ENCODE measurements at places on chromosomes 3 and 15.

GRCh38 chr15:75143738-75144334 lies 57.8 kb upstream of the C15orf39 start:
- DNase-seq = no peak

GRCh38 chr3:72768936-72769335 lies 79.3 kb downstream of the SHQ1 start:
- no peak for DNase-seq

DNA sequence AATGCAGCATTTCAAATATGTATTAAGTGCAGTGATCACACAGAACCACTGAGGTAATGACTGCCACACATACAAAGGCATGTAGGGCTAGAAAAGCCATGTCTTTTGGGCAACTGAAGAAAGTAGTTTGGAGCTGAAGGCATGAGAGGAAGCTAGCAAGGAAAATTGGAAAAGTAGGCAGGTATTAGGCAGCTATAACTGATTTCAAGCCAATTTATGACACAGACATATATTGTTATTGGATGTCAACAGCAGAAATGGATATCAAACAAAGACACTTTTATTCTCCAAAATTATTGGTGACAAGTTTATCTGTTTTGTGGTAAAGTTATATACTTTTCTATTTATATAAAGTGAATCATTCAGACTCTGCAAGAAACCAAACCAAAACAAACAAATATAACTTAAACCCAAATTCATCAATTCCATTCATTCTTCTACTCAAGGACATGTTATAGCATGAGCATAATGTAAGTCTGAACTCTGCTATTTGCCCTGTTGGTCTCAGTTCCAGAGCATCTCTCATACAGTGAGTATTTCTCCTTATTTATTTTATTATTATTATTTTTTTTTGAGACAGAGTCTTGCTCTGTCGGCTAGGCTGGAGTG lies 307.4 kb upstream of the COL8A1 start:
- no peak for DNase-seq

DNA sequence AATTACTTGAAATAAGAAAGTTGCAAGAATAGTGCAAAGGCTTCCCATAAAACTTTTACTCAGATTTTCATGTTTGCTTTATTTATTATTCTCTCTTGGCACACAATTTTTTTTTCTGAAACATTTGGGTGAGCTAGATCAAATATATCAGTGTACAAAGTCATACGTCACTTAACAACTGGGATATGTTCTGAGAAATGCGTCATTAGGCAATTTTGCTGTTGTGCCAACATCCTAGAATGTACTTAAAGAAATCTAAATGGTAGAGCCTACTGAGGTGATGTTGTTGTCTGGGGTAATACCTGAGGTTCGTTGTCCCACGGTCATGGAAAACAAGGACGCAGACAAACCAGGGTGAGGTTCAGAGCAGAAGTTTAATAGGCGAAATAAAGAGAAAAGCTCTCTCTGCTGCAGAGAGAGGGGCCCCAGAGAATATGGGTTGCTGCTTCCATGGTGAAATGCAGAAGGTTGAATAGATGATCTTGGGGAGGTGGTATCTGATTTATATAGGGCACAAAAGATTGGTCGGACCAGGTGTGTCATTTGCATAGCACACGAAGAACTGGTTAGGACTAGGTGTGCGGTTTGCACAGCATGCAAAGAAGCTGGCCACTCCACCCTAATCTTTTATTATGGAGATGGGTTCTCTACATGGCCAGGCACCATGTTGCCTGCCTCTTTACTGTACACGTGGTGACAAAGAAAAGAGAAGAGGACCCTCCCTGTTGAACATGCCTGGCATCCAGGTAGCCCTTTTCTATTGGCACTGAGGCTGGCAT lies 8.8 kb upstream of the GRAMD1C start:
- DNase-seq = no peak

- no peak for DNase-seq
These were observed 651.4 kb upstream of the NECTIN3 start for GRCh38 chr3:110420158-110420641.

GRCh38 chr15:33226559-33227181 lies 32.2 kb upstream of the FMN1 start:
- peak; percentile 50 for DNase-seq

- no peak for DNase-seq
These were observed 33.3 kb downstream of the GLB1 start for GRCh38 chr3:33063651-33064051.

DNA sequence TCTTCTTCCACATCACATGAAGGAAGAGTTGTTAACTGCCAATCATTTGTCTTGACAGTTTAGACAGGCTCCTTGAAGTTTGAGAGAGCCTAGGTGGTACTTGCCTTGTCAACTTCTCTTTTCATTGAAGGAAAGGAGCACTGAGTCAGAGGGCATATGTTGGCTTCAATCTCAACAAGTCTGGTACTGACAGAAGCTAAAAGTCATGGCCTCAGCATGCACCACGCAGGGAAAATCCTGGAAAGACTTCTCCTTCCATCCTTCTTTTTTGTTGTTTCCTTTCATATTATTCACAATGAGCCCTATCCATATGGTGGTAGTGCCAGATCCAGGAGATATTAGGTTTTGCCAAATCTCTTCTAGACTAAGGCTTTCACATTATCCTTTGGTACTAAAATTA lies 1272.5 kb downstream of the ROBO1 start:
- no peak for DNase-seq

- no peak for DNase-seq
These were observed 241.9 kb upstream of the PEX5L start for GRCh38 chr3:180278583-180279188.

DNA sequence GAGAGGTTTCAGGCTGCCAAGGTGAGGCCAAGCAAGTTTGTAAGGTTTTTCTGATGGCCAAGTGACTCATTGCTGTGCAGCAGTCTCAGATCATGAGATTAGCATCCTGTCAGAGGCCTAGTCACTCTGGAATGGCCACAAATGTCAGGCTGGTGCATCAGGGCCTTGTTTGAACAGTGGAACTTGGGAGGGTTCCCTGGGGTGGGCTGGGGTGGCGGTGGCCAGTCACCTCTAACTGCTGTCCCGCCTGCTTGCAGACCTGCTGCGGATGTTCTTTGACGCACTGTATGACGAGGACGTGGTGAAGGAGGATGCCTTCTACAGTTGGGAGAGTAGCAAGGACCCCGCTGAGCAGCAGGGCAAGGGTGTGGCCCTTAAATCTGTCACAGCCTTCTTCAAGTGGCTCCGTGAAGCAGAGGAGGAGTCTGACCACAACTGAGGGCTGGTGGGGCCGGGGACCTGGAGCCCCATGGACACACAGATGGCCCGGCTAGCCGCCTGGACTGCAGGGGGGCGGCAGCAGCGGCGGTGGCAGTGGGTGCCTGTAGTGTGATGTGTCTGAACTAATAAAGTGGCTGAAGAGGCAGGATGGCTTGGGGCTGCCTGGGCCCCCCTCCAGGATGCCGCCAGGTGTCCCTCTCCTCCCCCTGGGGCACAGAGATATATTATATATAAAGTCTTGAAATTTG lies 2.8 kb upstream of the FAM131A start:
- no peak for DNase-seq

GRCh38 chr3:101865751-101866509 lies 16.6 kb downstream of the NFKBIZ start:
- no peak for DNase-seq

DNA sequence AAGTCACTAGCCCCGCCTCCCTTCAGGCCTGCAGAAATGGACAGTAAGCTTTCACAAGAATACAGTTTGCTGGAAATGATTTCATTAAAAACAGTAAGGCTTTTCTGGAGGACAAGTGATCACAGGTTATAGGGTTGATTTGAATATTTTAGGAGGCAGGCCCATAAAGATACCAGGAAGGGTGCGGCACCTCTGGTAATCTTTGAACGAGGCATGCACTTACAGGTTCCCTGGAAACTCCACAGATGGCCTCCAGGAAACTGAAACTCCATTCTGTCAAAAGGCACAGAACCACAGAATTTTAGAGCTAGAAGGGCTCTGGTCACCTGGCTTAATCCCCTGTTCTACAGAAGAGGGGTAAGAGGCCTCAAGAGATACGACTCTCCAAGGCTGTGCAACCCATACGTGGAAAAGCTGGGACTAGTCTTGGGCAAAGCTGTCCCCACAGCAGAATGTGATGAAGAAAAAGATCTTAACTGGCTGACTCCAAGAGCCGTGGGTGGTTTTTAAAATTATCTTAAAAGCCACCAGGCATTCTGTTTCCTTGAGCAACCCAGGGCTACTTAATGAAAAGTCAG lies 1.2 kb downstream of the STARD5 start:
- DNase-seq = no peak

- no peak for DNase-seq
These were observed 25.6 kb downstream of the HACD2 start for GRCh38 chr3:123559040-123559861.

DNA sequence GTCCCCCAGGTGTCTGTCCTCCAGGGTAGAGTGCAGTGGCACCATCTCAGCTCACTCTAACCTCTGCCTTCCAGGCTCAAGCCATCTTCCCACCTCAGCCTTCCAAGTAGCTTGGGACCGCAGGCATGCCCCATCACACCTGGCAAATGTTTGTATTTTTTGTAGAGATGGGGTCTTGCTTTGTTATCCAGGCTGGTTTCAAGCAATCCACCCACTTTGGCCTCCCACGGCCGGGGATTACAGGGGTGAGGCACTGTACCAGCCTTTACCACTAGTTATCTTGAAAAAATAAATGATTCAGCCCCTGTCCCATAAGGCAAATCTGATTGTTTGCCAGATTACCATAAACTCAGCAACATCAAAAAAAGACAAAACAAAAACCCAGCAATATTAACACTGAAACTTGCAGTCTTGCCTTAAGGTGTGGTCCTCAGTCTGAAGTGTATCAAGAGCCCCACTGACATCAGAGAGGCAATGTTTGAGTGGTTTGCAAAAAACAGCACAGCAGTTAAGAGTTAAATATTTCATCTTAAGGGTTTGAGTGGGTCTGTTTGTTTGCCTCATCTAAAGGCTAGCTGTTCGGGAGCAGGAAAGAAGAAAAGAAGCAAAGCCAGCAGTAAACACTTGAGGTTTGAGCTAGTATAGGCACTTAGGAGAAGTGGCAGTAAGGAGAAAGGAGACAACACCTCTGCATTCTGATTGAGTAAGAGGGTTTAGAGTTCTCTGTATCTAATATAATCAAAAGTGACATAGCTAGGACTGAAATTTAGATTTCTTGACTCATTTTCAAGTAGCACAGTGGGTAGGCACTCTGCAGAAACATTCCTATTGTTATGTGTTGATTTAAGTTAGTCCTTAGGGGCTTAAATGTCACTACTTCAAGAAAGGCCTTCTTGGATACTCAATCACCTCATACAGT lies 26.3 kb upstream of the EDEM1 start:
- peak; percentile 3 for DNase-seq

DNA sequence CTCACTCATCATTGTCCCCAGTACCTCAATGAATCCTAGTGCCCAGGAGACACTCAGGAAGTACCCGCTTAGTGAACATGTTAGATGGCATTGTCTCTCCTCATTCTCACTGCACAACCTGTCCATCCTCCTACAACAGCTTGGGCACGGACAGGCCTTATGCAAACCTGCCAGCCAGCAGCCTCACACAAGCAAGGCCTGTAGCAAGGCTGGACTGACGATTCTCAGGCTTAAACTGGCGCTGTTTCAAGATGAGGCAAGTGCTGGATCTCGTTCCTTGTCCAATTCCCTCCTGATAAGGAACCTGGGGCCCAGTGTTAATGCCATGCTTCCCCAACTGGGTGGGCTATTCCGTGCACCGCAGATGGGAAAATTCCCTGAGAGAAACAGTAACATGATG lies 59.0 kb downstream of the CDCP1 start:
- no peak for DNase-seq

DNA sequence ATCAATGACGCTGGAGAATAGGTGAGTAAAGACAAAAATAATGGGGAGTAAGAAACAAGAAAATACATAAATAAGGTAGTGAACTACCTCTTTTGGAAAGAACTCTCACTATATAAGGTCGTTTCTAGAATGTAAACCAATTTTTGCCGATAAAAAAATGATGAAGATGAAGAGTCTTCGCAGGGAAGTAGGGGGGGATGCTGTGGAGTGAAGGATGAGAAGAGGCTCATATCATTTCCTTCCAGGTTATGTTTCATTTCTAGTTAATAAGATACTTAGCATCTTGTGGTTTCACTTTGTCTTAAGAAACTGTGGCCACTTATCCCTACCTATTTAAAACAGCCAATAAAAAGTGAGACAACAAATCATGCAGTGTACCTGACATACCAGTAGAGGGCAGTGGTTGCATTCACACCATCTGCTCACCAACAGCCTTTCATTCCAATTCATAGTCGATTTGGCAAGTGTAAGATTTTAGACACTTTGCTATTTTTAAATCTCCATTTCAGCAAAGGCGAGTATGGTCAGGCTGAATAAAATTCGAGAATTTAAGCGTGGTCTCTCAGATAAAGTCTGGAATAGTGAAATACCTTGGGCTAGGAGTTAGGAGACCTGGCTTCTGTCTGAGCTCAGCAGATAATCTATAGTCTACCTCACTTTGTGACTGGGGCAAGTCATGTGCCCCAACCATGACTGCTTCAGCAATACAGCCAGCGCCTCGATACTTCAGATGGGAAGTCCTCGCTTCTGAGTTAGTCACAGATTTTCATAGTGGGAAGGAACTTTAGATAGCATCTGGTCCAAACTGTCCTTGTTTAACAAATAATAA lies 28.9 kb upstream of the ICE2 start:
- no peak for DNase-seq

DNA sequence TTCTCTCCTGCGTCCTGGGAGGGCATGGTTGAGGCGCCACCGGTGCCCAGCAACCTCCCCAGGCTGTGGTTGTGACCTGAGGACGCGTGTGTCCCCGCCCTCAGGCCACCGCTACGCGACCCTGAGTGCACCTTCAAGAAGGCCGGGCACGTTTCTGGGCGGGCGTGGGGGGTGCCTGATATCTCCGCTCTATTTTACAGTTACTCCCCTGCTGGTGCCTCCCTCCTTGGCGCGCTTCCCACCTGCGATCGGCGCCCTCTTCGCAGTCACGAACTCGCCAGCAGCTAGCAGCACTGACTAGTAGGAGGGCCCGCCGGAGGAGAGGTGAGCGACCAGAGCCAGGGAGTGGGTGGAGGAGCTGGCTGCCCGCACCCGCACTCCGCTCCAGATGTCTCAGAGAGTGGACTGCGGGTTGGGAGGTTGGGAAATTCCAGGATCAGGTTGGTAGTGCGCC lies 43.2 kb upstream of the POLG start:
- DNase-seq = no peak

DNA sequence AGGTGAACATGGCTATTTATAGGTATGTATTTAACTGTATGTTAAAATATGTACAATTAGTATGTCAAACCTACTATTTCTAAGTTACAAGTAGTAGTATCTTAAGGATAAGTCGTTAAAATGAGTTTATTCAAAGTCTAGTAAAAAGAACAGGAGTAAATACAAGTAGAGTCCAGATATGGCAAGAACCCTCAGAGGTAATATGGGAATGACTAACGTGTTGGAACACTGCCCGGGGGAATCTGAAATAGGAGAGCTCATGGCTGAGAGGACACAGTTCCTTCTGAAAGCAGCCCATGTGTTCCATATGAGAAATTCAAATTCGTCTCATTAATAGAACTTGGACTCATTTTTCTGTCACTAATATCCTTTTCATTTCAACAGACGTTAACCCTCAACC lies 158.8 kb downstream of the CLSTN2 start:
- DNase-seq = no peak

DNA sequence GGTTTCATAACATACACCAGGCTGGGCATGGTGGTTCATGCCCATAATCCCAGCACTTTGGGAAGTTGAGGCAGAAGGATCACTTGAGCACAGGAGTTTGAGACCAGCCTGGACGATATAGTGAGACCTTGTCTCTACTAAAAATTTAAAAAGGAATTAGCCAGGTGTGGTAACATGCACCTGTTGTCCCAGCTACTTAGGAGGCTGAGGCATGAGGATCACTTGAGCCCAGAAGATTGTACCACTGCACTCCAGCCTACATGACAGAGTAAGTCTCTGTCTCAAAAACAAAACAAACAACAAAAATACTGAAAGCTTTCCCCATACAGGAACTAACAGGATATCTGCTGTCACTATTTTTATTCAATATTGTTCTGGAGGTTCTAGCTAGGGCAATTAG lies 20.9 kb downstream of the GREM1 start:
- DNase-seq = no peak

All from stimulated activated CD4-positive, alpha-beta T cell treated with anti-CD3 and anti-CD28 coated beads, Interleukin-1b, Interleukin-23, amount 100 ng/mL, for 1 hour (primary cell).